NCI-H1417 treated with DMSO at 0.1 percent for 48 hours (cell line): ENCODE measurements at places on chromosomes 2 and 18.

DNA sequence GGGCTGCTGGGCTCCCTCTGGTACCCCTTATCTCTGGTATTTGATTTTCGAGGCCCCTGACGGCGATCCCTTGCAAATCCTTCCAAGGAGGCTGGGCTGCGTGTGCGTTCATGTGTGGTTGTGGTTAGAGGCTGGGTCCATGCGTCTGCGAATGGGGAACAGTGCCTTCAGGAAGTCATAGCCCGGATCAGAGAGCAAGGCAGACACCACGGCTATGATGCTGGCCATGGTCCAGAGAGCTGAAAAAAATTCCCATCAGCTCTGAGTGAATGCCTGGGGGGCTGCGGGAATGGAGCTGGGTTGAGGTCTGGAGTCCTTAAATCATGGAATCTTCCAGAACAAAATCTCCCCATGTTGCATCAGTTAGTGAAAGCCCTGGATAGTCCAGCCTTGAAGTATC, 145.5 kb downstream of the ACKR3 start:
- no peak for DNase-seq

- DNase-seq: no peak
These were observed 2.0 kb downstream of the GPC1 start for GRCh38 chr2:240437551-240437860.

GRCh38 chr2:239751679-239752355, 273.3 kb downstream of the NDUFA10 start:
- DNase-seq: no peak

- DNase-seq: no peak
These were observed 8.9 kb downstream of the MAPRE2 start for GRCh38 chr18:35050028-35050546.

DNA sequence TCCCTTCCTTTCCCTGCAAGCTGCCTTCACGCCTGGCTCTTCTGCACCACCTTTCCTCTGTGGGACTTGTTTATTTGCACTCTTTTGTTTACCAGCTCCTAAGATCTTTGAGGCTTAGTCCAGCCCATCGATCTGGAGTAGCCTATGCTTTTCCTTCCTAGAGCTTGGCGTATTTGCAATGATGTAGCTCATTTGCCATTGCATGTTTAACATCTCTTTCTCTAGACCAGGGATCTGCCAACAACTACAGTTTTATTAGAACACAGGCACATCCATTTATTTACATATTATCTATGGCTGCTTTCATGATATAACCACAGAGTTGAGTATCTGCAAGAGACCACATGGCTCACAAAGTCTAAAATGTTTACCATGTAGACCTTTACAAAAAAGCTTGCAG, 150.4 kb downstream of the RAPGEF4 start:
- DNase-seq: no peak

GRCh38 chr2:126482582-126483464, 173.1 kb upstream of the GYPC start:
- no peak for DNase-seq

DNA sequence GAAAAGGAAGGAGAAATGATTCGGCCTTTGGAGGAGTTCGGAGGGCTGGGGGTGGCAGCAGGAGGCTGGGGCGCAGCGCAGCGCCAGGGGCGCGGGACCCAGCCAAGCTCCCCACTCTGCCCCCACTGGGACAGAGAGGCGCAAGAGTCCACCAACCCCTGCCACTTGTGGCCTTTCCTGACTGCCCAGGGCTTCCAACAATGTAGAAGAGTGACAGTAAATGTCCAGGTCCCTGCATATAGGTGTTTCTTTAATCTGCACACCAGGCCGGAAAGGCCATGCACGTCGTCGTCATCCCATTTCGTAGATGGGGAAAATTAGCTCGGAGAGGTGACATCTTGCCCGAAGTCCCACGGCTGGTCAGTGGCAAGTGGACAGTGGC, 96.6 kb downstream of the INHBB start:
- no peak for DNase-seq

DNA sequence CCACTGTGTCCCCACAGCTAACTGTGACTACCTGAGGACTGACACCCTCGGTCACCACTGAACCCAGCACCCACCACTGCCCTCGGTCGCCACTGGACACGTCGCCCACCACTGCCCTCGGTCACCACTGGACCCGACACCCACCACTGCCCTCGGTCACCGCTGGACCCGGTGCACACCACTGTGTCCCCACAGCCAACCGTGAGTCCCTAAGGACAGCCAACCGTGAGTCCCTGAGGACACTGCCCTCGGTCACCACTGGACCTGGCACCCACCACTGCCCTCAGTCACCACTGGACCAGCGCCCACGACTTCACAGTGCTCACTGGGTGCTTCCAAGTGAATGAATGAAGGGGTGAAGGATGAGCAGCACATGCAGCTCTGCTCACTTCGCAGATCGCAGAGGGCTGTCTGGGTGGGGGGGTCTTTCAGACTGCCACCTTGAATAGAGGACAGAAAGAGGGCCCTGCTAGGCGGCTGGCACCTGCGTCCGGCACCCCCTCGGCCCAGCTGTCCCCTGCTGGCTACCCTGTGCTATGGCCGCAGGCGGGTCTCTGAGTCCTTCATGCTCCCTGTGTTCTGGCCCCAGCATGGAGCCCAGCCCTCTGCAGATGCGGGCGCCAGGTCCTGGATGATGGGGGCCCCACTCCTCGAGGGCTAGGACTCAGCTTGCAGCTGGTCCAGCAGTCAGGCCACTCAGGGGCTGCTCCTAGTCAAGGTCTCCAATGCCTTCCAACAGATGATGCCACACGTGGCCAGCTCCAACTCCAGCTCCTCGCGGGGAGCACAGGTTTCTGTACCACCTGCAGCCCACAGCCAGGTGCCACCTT, 51.4 kb upstream of the GPC1 start:
- no peak for DNase-seq

GRCh38 chr2:183079139-183079775, 710 bp downstream of the DUSP19 start:
- peak; percentile 44 for DNase-seq

DNA sequence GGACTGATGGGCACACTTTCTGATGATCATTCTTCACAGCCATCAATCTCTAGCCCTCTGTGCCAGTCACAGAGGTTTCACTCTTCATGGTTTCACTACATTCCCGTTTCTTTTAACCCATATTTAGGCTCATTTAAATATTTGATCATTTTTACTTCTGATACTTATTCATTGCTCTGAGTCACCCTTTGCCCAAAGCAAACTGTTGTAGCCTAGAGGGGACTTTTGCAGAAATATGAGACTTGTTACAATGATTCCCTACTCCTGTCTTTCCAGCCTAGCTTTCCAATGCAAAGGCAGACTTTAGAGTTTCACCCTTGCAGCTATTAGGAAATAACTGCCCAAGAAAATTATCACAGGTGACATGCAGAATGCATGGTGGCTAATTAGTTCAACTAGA, 444.2 kb downstream of the PTPRM start:
- DNase-seq: no peak

- DNase-seq: no peak
These were observed 23.4 kb downstream of the HNRNPA3 start for GRCh38 chr2:177235855-177236437.

GRCh38 chr2:32229635-32230034, 35.1 kb downstream of the NLRC4 start:
- no peak for DNase-seq

- no peak for DNase-seq
These were observed 297.9 kb upstream of the MMADHC start for GRCh38 chr2:149885468-149885867.

DNA sequence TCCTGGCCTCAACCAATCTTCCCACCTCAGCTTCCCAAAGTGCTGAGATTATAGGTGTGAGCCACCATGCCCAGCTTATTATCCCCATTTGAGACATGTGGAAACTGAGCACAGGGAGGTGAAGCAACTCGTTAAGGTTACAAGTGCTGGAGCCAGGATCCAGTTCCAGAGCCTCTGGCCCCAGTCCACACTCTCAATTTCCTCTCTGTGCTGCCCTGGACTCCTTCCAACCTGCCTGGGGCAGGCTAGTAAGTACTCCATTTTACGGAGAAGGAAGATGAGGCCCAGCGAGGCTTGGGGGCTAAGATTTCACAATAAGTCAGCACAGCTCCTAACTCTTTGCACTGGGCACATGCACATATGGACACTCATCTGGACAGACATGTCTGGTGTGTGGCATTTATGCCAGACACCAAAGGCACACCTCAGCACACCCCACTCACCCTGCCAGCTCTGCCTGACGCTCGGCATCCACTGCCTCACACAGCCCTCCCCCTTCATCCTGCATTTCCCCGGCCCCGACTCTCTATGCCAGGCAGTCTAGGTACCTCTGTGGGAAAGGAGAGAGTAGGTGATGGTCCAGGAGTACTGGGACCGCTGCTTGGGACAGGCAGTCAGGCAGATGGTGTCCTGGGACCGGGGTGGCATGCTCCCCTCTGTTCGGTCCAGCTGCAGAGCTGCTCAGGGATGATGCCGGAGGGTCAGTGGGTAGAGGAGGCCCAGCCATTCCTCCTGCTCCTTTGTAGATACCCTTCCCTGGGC, 20.5 kb downstream of the CFAP65 start:
- no peak for DNase-seq

DNA sequence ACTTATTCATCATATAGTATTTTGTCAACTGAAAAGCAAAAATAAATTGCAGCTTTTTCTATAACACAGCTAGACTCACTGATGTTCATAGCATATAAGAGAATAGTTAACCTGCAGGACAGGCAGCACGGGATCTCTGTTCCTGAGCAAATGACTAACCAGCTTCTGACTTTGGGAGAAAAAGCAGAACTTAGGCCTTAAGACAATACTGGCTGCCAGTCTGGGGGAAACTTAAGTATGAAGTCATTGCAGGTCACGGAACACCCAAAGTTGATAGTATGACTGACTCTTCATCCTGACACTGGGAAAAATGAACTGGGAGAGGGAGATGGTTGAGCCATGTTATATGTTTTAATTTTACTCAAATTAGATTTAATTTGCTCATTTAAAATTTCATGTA, 113.0 kb downstream of the DPP4 start:
- DNase-seq: no peak
